Myocyte (in vitro differentiated cells): ENCODE measurements at places on chromosomes 1 and 21. TPM values are rescaled to one million over a fixed set of nuclear protein-coding genes. Genes with fewer than 3 reads are reported as not detected.
A peak's percentile ranks its signal among the peaks of the same experiment; 100 is the strongest.

GRCh38 chr1:231161667-231162296, at the start of gene TRIM67:
TSS of gene TRIM67 (plus strand) at chr1:231162058. CDS start at chr1:231162970, 912 bp downstream.
- DNase-seq = peak; percentile 42

DNA sequence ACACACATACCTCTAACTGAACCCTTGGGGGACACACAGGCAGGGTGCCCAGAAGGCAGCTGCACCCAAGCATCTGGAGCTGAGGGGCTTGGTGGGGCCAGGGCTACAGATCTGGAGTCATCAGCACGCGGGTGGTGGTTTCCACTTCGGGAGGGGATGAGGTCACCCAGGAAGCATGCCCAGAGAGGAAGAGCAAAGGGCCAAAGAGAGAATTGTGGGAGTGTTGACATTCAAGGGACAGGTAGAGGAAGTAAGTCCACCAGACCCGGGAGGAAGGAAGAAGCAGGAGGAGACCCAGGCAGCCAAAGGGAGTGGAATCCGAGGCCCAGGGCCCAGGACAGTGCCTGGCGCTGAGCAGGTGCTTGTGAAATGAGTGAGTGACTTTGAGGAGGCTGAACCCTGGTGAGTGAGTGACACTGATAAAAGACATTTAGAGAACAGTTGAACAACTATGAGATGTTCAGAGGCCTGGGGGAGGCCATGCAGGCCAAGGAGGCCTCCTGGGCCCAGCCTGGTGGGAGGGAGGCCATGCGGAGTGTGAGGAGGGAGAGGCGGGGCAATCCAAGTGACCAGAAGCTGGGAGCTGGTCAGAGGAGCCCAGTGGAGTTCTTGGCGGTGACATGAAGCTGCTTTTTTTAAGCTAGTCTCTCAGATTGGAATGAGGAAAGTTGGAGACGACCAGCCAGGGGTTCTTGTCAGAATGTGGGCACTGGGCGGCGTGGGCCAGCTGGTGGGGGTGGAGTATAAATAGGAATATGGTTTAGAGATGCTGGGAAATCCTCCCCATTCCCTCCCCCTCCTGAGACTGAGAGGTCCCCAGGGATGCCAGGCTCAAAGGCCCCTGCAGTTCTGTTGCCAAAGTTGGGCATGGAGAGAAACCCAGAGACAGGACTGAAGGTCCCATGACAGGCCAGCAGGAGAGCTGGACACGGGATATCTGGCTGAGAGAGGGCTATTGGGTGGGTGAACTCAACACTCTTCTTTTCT, 7.9 kb downstream of the CDK18 start:
- peak; percentile 93 for DNase-seq

DNA sequence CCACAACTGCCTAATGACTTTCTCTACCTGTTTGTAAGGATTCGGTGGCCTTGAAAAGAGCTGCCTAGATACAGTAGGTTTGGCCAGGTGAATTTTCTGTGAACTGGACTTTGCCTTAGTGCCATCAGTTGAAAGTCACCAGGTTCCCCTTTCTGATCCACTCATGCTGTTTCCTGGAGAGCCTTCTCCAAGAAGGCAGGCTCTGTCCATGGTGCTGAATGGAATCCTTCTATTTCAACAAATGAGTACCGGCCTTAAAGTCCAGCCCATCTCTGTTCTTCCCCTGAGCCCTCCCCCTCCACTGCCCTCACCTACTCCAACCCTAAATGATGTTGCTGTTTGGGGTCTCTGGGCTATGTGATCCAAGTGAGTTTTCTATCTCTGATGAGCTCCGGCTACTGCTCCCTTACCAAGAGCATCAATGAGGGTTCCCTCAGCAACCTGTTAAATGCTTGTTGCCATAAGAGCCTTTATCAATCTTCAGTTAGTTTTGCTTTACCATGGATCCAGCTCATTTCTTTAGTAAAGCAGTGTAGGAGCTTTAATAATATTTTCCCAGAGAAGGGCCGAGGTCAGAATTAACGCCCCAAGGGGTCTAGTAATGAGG, 500.4 kb downstream of the PTPRU start:
- peak; percentile 70 for DNase-seq

- DNase-seq = peak; percentile 47
Measured at GRCh38 chr1:145983960-145984830, 12.2 kb downstream of the TXNIP start.

GRCh38 chr1:33660244-33660643, 187.8 kb downstream of the ZSCAN20 start:
- DNase-seq = no peak

GRCh38 chr1:61071205-61072130, 10.9 kb upstream of the NFIA start:
- no peak for DNase-seq

GRCh38 chr1:180173451-180173850, 18.8 kb downstream of the QSOX1 start:
- peak; percentile 53 for DNase-seq

DNA sequence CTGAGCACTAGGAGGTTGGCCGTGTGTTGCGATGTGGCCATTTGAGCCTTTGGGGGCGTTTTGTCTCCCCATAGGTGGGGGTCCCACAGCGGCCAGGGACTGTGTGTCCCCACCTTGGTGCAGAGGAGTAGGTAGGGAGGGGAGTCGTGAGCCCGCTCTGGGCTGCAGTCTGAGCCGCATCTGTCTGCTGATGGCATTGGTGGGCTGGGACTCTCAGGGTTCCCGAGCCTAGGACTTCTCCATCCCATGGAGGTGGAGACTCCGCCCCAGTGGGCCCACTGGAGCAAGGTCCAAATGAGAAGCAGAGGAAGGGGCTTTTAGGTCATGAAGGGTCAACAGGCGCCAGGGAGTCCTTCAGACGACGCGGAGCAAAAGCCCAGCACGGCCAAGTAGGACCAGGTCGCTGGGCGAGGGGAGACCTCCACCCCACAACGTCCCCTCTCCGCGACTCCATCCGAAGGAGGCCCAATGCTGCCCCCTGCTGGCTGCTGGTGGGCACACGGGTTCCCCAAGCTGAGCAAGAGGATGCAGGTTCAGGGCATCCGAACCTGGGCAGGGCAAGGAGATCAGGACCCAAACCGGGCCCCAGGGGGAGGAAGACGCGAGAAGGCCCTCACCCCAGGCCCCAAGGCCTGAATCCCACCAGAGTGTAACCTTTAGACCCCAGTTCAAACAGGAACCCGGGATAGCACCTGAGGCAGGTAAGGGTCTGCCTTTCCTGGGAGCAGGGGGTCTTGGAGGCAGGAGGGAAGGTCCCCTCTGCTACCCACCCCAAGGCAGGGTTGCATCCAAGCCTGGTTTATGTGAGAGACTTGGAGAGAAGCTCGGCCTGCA, 14.9 kb downstream of the TTC34 start:
- no peak for DNase-seq

- DNase-seq = peak; percentile 69
Measured at GRCh38 chr1:76336931-76337371, 262.4 kb downstream of the ST6GALNAC3 start.

GRCh38 chr1:211037095-211037494, 96.9 kb downstream of the KCNH1 start:
- peak; percentile 93 for DNase-seq

- no peak for DNase-seq
Measured at GRCh38 chr1:6953216-6953615, 168.0 kb downstream of the CAMTA1 start.

DNA sequence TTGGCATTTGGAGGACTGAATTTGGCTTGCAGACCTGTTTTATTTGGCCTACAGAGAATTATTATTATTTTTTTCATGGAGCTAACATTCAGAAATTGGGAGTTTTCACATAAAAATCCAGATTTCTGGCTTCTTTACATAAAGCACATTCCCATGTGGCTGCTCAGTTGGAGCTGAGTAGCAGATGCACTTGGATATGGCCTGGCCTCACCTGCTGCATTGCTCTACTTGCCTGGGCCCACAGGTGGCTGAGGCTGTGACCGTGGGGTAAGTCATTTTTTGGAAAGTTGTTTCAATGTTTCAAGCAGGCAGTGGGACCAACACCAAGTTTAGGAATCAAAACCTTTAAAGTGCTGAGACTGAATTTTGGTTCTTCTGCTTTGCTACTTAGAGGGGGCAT, 56.7 kb downstream of the GADD45A start:
- DNase-seq = no peak

GRCh38 chr1:187409341-187409740, 580.6 kb downstream of the PLA2G4A start:
- peak; percentile 1 for DNase-seq

DNA sequence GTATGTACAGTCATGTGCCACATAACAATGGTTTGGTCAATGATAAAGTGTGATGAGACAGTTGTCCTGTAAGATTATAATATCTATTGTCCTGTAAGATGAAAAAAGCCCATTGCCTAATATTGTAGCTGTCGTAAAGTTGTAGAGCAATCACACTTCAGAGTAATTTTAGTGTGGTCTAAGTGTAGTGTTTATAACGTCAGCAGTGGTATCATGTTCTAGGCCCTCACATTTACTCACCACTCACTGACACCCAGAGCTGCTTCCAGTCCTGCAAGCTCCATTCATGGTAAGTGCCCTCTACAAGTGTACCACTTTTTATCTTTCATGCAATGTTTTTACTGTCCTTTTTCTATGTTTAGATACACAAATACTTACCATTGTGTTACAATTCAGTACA, 259.9 kb upstream of the RAB4A start:
- DNase-seq = no peak

DNA sequence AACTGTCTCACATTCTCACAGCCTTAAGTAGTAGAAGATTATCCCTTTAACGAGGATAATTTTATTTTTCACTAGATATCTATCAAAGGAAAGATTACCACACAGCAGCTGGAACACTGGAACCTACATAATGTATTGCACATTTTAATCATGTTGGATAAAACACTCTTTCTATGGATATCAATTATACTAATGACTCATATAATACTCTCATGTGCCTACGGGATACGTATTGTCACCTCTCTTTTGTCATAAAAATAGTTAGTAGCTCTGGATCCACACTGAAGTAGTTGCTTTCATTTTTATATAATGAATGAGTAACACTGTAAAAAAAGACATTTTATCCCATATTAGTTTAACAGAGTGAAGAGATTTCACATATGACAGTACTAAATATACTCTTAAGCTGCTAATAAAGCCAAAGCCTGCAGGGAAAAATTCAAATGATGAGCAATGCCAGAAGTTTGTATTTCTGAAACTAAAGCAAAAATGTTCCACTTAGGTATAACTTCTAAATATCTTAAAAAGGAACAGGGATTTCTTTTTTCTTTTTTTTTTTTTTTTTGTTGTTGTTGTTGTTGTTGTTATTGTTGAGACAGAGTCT, 408.7 kb upstream of the PKN2 start:
- no peak for DNase-seq

The NUP210L gene
- 0.13 TPM in 1 of 2 replicates, not detected in the other for total RNA-seq

The CDA gene
- 0.16 TPM in 1 of 2 replicates, not detected in the other for total RNA-seq

The ARMH1 gene
- 7.0 and 13.9 TPM in 2 replicates for total RNA-seq

The ITLN2 gene
- total RNA-seq = not detected in 2 replicates

The GUCA2B gene
- not detected in 2 replicates for total RNA-seq

The OXCT2 gene
- total RNA-seq = 0.16 and 0.88 TPM in 2 replicates

The FOXD2 gene
- total RNA-seq = 0.05 and 0.37 TPM in 2 replicates

The FCRL4 gene
- total RNA-seq = not detected in 2 replicates

The NADK gene
- total RNA-seq = 36.6 and 39.6 TPM in 2 replicates

The CRYAA gene
- not detected in 2 replicates for total RNA-seq

The PKP1 gene
- 0.05 and 0.13 TPM in 2 replicates for total RNA-seq

The ZMYND12 gene
- not detected in 2 replicates for total RNA-seq

The CCDC30 gene
- 0.11 and 0.78 TPM in 2 replicates for total RNA-seq
